ENCODE measurements at places on chromosomes 7 and 10.

GRCh38 chr10:2887391-2888070 is 179.8 kb upstream of the PFKP start:
- DNase-seq, result no peak

GRCh38 chr10:132057191-132057681 is 8.5 kb upstream of the JAKMIP3 start:
- no peak for DNase-seq

- no peak for DNase-seq
Observed at GRCh38 chr7:1698951-1699350, 28.9 kb downstream of the ELFN1 start.

DNA sequence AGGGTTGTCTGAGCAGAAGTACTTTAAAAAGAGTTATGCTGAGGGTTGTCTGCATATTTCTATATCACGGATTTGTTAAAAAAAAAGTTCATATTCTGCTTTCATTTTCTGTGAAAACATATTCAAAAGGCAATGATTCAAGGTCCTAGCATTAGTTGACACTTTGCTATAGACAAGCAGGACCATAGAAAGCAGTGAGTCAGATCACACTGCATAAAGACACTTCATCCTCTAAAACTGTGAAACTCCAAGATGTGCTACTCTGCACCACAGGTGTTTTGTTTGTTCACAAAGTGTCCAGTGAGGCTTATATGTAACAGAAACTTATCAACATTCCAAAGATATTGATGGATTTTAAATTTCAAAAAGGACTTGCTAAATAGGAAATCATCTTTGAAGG is 47.0 kb downstream of the SPAM1 start:
- DNase-seq, result no peak

GRCh38 chr7:425794-426188 is 93.9 kb downstream of the PDGFA start:
- DNase-seq, result no peak

- DNase-seq, result no peak
Observed at GRCh38 chr10:75782463-75783248, 351.2 kb downstream of the LRMDA start.

DNA sequence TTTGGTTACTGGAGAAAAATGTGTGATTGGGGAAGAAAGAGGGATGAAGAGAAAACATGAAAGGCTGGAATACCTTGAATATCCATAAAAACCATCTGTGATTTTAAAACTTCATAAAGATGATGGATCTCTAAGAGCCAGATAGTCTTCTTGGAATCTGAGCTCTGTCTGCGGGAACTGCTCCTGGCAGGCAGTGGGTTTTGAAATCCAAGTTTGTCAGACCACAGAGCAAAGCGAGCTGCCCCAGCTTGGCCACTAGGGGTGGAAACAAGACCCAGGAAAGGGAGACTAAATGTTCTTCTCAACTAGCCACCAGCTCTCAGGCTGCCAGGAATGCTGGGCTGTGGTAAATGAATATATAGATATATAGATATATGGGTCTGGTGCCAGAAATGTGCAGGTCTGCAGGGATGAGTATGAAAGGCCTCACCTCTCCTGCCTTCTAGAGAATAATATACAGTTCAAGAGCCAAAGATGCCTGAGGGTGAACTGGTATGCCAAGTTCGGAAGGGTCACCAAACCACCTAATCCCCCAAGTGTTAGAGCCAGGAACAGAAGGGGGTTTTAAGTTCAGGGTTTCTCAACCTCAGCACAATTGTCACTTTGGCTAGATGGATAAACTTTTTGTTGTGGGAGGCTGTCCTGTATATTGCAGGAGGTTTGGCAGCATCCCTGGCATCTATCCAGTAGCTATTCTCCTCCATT is 208.8 kb downstream of the KCNMA1 start:
- no peak for DNase-seq

DNA sequence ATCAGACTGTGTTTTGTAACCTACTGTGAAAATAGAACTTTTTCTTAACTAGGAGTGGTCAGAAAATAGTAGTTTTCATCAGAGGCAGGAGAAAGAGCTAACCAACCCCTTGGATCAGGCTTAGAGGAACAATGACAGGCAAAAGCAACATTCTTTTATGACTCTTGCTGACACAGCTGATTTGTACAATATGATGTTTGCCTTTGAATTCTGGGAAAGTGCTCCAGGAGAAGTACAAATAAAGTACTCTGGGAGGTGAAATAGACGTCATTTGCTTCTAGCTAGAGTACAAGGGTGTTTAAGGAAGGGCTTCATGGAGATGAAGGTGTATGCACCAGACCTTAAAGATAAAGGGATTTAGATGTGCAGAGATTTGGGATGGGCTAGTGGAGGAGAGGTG is 75.1 kb upstream of the KIAA1217 start:
- peak; percentile 41 for DNase-seq

Data from NCI-H187 treated with DMSO at 0.1 percent for 48 hours (cell line).